SW 1271 (cell line): ENCODE measurements at places on chromosomes 5 and 9.

DNA sequence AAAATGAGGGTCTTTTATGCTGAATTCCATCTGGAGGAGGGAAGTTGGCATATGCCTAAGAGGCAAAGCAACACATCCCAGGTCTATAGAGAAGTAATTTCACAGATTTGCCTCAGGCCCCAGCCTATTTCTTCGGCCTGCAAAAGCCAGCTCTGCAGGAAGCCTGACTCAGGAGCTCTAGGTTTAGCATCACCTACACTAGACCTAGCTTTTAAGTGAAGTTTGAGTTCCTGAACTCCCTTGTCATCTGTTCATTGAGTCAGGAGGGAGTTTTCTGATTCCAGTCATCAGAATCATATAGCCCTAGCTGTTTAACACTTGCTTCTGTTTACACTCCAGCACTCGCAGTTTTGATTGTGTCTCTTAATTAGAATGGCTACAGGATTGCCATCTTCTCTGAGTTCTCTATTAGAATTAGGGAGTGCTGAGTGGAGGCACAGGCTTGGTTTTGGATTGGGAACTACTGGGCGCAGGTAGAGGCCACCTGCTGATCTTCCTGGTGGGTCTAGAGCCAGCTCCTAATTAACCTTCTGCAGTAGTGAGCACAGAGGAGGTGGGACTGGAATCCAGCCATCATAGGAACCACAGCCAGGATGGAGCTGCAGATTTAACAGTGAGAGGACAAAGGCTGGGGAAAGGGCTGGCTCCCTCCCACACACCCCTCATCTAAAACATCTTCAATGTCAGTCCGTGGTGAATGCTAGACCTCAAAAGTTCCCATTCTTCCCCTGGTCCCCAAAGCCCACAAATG is 179.5 kb downstream of the TRIO start:
- DNase-seq, result no peak

- DNase-seq, result no peak
Observed at GRCh38 chr5:97115932-97116331, 26.5 kb downstream of the LIX1 start.

DNA sequence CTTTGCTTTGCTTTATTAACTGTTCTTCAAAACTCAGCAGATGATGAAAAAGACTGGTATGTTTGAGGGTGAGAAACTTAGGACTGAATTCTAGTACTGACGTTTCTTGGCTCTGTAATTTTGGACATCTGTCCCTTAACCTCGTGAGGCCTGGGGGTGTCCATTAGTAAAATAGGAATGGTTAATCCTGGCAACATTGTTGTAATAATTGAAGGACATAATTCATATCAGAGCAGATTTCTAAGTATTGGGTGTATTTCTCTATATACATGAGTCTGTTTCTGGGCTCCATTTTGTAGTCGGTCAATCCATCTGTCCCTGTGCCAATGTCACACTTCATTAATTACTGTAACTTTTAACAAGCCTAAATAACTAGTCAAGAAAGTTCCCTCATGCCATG is 206.7 kb downstream of the MAST4 start:
- no peak for DNase-seq

DNA sequence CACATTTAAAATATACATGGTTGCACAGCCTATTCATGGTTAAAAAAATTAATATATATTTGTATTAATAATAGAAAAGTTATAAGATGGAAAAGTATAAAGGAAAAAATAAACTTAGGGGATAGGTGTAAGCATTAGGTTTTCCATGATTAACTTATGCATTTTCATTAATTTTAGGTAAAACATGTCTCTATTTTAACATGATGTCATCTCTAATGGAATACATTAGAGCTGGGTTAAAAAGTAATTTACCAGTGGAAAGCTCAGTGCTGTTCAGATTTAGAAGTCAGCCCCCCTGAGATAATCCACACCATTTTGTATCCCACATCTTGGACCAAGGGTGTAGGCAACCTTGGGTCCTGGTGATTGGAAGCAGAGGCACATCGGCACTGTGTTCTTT is 49.7 kb downstream of the SNX24 start:
- DNase-seq, result no peak

DNA sequence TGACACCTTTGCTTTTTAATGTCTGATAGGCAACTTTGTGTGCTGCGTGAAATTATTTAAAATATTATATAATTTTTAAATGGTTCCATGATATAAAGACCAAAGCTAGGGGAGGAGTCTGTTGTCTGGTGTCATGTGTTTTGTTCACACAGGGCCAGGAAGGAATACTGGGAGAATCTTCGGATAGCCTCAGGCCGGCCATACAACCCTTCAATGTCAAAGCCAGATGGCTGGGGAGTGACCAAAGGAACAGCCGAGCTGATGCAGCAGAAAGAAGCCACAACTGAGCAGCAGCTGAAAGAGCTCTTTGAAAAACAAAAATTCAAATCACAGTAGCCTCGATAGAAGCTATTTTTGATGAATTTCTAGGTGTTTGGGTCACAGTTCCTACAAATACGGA is 19.2 kb downstream of the BHMT start:
- no peak for DNase-seq
